ENCODE measurements at places on chromosomes 12 and 14. TPM values are rescaled to one million over a fixed set of nuclear protein-coding genes. Genes with fewer than 3 reads are reported as not detected.

The TAS2R42 gene
- total RNA-seq = not detected

The CFAP73 gene
- total RNA-seq = not detected

The ITGB7 gene
- 0.46 TPM for total RNA-seq

The C12orf50 gene
- not detected for total RNA-seq

The TROAP gene
- 45.4 TPM for total RNA-seq

Data from epithelial cell of proximal tubule (primary cell).